ENCODE measurements at places on chromosomes 5 and 9.

- no peak for DNase-seq
These were observed 122.2 kb upstream of the PTGER4 start for GRCh38 chr5:40557501-40557900.

GRCh38 chr5:96868603-96869371 lies 7.5 kb upstream of the ERAP2 start:
- peak; percentile 28 for DNase-seq

- DNase-seq = no peak
These were observed 1.1 kb upstream of the ANKS6 start for GRCh38 chr9:98797491-98797890.

- DNase-seq = no peak
These were observed 45.7 kb downstream of the NSUN2 start for GRCh38 chr5:6587171-6587570.

- no peak for DNase-seq
These were observed 208.6 kb downstream of the FBN2 start for GRCh38 chr5:128329386-128329939.

- no peak for DNase-seq
These were observed 409.7 kb upstream of the PIK3R1 start for GRCh38 chr5:67805666-67806348.

DNA sequence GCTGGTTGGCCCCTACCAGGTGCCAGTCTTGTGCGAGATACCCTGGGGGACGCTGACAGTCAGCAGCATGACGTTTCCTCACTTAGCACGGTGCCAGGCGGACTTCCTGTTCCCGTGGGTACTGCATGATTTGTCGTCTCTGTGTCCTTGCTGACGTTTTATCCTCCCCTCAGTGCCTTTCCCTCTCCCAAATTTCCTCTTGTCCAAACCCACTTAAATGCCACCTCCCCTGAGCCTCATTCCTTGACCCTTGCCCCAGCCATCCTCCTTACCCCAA lies 60.6 kb upstream of the SAP30L start:
- DNase-seq = no peak

GRCh38 chr5:68055686-68056085 lies 159.9 kb upstream of the PIK3R1 start:
- DNase-seq = no peak

DNA sequence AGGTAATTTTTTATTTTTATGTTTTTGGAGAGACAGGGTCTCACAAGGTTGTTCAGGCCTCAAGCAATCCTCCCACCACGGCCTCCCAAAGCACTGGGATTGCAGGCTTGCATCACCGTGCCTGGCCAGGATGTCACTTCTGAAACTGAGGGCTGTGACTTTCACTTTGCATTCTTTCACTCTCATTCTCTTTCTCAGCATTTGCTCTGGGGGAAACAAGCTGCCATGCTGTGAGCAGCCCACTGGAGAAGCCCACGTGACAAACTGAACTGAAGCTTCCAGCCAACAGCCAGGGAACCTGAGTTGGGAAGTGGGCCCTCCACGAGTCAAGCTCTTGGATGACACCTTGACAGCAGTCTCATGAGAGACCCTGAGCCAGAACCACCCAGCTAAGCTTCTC lies 109.4 kb downstream of the C5orf15 start:
- no peak for DNase-seq

DNA sequence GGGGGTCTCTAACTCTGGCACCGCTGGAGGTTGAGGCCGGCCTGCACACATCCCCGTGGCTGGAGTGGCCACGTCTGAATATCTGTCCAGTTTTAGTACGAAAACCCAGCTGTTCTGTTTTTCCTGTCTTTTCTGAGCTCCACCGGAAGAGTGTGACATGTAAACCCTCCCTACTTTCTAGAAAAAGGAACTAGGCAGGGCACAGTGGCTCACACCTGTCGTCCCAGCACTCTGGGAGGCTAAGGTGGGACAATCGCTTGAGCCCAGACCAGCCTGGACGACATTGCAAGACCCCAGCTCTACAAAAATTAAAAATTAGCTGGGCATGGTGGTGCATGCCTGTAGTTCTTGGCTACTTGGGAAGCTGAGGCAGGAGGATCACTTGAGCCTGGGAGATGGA lies 8.2 kb upstream of the PHYKPL start:
- no peak for DNase-seq

DNA sequence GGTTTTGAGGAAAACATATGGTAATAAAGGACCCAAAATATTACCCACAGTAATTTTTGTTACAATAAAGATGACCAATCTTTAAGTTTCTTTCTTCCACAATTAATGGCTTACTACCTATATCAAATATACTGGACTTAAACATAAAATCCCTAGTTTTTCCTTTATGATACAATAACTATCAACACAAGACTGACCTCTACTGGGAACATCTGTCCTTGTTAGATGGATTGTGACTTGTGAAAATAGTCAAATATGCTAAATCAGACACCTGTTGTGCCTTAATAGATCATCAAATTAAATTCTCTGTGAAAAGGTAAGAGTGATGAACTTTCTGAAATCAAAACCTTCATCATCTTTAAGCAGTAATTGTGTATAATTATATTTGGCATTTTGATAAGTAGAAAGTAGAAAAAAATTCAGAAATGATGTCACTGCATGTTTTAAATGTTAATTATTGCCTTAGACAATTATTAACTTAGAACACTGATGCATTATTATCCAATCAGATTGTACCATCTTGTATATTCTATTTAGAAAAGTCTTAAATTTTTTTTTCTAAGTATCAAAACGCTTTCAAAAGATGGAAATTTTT lies 113.6 kb downstream of the DEPDC1B start:
- DNase-seq = no peak

DNA sequence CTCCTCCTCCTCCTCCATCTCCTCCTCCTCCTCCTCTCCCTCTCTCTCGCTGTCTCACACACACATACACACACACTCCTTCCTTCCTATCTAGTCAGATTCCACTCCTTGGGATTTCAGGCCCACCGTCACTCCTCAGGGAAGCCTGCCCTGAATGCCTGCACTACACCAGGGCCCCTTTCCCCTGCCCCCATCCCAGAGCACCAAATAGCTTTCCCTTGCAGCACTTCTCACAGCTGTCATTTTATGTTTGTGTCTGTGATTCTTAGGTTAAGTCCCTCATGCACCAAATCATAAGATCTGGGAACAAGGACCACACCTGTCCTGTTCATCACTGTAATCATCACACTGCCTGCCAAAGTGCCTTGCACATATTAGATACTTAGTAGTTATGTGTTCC lies 86.5 kb upstream of the GABRP start:
- DNase-seq = no peak

- no peak for DNase-seq
These were observed 67.5 kb upstream of the CCNG1 start for GRCh38 chr5:163369776-163370385.

DNA sequence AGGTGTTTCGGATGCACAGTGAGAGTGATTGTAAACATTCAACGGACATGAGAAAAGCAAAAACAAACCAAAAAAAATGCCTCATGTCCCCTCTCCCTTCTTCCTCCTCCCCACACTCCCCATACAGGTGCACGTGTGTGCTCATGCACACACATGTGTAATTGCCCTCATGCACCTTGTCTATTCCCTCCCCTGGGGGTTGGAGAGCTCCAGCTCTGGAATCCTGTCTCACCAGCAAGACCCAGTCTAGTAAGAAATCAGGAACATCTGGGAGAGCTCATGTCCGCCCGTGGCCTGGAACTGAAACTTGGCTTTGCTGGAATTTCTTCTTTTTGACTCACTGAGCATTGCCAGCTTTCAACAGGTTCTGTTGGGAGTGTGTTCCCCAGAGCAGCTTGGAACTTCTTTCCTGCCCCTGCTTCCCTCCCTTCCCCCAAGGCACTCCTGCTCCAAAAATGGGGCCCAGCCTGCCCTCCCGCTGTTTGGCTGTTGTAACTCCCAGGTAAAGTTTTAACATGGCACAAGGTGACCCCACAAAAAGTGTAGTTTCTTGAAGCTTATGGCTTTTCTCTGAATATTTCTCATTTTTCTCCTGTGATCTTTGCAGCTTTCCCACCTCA lies 190.1 kb downstream of the NR3C1 start:
- DNase-seq = no peak

- no peak for DNase-seq
These were observed 15.4 kb upstream of the ASS1 start for GRCh38 chr9:130429381-130429780.

- no peak for DNase-seq
These were observed 38.6 kb downstream of the HTR4 start for GRCh38 chr5:148615644-148616275.

DNA sequence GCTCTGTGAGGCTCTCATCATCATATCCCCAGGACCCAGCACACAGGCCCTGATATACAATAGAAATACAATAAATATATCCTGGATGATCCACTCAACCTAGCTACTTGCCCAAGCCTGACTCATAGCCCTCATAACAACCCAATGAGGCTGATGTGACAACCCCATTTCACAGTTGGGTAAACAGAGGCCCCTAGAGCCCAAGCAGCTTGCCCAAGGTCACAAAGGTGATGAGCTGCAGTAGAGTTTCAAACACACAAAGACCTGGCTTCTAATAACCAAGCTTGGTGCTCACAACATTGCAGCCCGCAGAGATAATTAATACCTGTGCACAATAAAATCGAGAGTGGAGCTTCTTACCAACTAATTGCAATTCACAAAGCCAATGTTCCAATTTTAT lies 3.2 kb upstream of the AKNA start:
- DNase-seq = no peak

DNA sequence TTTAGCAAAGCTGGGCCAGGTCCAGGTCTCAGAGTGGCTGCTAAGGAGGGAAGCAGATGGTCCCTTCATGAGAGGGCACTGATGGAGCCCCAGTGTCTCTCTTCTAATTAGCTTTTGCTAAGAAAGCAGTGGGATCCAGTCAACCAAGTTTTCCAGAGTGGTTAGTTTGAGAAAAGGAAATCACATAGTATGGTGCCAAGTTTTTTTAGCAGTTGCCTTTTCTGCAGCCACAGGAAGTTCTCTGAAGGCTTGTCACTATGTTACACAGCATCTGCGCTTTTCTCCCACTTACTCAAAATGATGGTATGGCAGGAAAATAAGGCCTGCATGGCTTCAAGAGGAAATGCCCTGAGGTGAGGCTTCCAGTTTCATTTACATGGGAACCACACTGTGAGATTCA lies 331.5 kb upstream of the ZNF462 start:
- no peak for DNase-seq

DNA sequence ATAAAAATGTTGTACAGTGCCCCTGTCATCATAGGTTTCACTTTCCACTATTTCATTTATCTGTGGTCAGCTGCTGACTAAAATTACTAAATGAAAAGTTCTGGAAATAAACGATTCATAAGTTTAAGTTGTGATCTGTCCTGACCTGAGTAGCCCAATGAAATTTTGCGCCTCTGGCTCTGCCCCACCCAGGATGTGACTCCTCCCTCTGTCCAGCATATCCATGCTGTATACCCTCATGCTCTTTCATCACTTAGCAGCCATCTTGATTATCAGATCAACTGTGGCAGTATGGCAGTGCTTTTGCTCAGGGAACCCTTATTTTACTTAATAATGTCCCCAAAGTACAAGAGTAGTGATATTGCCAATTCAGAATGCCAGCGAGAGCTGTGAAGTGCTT lies 97.3 kb downstream of the STARD4 start:
- DNase-seq = no peak

GRCh38 chr5:17879276-17879675 lies 245.0 kb downstream of the TAF11L14 start:
- DNase-seq = no peak

DNA sequence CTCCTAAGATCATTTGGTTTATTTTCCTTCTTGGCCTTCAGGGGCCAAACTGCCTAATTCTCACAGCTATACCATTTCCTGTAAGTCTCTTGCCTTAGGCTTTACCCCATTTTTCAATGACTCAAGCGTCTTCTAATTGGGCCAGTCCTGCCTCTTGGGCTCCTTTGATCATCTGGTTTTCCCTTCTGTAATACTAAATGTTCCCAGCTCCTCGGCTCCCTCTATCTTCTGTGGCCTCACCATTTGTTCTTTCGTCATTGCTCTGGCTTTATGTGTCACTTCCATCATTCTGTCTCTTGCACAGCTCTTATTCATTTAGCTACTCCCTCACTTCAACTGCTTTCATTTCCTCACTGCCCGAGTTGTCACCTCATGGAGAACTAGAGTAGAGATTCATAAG lies 14.5 kb upstream of the SPINK7 start:
- DNase-seq = no peak

DNA sequence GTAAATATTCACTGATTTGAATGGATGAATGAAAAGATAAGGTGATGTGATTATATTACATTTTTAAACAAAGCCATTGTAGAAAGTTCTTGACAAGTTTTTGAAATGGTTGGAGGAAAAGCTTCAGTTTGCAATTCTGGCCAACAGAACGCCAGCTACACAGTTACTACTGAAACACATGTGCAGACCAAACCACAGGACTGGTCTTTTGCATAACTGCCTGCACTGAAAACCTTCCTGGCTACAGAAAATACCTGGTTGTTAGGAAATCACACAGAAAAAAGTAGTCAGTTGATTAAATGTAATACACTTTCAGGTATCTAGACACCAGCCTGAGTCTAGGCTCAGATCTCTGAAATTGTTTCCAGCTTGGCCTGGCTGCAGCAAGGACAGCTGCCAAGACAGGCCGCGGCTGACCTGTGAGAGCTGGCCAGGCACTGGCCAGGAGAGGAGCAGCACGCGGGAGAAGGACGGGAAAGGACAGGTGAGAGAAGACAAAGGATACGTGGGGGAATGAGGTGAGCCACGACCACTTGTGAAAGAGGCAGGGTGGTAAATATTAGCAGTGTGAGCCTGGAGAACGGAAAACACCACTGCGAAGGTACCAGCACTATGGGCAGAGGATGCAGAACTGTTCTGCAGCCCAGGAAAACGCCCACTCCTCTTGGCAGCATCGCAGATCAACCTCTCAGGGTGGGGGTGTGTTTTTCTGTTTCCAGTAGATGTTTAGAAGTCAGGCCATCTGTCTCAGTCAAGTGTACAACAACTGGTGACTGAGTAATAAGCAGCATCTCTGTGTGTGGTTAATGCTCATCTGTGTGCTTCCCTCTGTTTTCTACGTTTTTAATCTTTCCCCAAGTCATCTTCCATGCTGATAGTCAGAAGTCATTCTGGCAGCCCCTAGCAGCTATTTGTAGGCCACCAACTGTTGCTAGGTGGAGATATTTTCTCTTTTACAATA lies 137.4 kb downstream of the SCAMP1 start:
- no peak for DNase-seq

- DNase-seq = no peak
These were observed 2.5 kb downstream of the SMC5 start for GRCh38 chr9:70261131-70261870.

- no peak for DNase-seq
These were observed 81.6 kb downstream of the TLE1 start for GRCh38 chr9:81607593-81608288.

- DNase-seq = no peak
These were observed 112.0 kb downstream of the ADAMTSL1 start for GRCh38 chr9:18585996-18586395.

DNA sequence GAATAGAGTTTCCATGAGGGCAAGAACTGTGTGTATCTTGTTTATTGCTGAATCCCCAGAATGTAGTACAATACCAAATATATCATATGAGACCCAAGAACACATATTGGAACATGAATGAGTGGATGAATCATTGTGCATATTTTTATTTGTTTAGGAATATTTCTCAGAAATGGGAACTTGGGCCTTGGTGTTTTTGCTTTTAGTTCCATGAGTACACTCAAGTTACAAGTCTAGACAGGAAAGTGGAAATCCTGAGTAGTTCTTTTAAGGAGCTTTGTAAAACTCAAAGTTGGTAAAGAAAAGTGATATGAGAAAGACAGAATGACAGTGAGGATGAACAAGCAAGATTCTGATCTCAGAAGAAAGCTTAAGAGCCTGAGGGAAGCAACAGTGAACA lies 647.0 kb downstream of the EFNA5 start:
- no peak for DNase-seq

Data from 8988T (cell line).